ENCODE measurements at places on chromosomes 1 and 21.
A peak's percentile ranks its signal among the peaks of the same experiment; 100 is the strongest.

- DNase-seq, result no peak
These were observed 131.5 kb upstream of the CTTNBP2NL start for GRCh38 chr1:112264553-112264952.

- no peak for DNase-seq
These were observed 6.3 kb upstream of the COL6A2 start for GRCh38 chr21:46091631-46092025.

GRCh38 chr1:204188959-204189639, 7.2 kb downstream of the KISS1 start:
- DNase-seq, result peak; percentile 20

GRCh38 chr1:173190101-173190936, 16.8 kb downstream of the TNFSF4 start:
- peak; percentile 23 for DNase-seq

DNA sequence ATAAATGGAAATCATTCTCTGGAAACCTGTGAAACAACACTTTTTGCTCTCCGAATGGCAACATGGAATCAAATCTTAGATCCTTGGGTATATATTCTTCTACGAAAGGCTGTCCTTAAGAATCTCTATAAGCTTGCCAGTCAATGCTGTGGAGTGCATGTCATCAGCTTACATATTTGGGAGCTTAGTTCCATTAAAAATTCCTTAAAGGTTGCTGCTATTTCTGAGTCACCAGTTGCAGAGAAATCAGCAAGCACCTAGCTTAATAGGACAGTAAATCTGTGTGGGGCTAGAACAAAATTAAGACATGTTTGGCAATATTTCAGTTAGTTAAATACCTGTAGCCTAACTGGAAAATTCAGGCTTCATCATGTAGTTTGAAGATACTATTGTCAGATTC, 45.7 kb downstream of the PTGFR start:
- no peak for DNase-seq

DNA sequence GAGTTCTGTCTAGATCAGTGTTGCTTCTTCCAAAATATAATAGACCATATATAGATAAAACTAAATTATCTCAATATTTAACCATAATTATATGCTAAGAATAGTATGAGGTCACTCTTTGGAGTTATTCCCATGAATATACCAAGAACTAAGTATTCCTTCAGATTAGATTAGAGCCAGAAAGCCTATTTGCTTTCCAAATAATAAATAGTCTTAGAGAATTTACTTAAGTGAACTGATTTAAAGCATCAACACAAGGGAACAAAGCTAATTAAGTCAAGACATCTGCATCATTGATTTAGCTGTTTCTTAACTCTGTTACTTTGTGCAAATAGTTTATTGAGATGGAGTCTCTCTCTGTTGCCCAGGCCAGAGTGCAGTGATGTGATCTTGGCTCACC, 35.7 kb downstream of the FNBP1L start:
- DNase-seq, result no peak

- DNase-seq, result peak; percentile 13
These were observed 138.9 kb downstream of the LHX8 start for GRCh38 chr1:75273110-75273509.

DNA sequence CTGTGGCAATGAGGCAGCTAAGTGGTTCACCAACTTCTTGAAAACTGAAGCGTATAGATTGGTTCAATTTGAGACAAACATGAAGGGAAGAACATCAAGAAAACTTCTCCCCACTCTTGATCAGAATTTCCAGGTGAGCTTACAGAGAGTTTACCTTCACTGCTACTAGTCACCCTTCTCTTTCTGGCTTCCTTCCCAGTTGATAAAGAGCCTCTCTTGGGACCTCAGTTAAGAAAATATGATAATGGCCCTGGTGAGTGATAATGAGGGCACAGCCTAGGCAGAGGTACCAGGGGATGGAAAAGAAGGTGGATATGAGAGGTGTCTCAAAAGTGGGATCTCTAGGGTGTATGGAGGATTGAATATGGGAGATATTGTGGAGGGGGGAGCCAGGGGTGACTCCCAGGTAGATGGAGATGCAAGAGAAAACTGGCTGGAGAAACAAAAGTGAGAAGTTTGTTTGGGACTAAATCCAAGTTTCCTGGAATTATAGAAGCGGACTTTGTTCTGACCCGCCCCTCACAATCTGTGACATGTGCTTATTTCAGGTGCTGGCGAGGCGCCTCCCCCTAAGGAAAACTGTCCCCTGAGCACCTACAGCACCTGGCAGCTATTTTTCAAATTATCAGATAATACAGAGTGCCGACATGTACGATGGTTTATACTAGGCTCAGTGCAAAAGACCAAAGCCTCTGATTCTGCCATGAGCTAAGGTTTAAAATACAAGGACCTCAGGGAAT, 13.7 kb downstream of the MTARC2 start:
- no peak for DNase-seq

DNA sequence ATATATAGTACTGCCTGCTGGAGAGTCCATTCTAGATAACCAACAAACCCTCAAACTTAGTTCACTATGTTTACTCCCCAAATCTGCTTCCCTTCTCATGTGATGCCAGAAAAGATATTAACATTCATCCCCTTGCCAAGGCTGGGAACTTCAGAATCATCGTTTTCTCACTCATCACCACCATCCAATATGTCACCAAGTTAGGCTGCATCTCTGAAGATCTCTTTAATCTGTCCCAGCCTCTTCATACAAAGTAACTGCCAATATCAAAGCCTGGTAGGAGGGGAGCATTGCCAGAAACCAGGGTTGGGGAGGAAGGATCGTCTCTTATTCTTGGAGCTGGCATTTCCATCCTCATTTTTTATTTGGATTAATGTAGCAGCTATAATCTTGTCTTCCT, 71.6 kb downstream of the XCL2 start:
- no peak for DNase-seq

DNA sequence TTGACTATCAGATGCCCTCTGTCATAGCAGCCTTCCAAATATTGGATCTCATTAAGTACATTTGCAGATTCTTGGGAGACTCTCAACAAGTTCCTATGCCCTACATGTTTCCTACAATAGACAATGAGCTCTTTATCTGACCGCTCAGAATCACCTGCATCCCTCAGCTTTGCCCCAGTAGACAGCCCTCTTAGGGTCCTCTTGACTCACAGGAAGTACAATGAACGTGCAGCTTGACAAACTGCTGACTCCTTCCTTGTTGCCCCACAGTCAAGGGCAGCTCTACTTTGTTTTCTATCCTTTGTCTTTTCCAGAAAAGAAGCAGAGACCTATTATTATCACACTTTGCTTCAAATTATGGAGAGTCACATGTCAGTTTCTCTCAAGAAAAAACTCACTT, 27.6 kb downstream of the SLC44A5 start:
- DNase-seq, result no peak

- DNase-seq, result no peak
These were observed 309.1 kb downstream of the MATN1 start for GRCh38 chr1:30414086-30414850.

DNA sequence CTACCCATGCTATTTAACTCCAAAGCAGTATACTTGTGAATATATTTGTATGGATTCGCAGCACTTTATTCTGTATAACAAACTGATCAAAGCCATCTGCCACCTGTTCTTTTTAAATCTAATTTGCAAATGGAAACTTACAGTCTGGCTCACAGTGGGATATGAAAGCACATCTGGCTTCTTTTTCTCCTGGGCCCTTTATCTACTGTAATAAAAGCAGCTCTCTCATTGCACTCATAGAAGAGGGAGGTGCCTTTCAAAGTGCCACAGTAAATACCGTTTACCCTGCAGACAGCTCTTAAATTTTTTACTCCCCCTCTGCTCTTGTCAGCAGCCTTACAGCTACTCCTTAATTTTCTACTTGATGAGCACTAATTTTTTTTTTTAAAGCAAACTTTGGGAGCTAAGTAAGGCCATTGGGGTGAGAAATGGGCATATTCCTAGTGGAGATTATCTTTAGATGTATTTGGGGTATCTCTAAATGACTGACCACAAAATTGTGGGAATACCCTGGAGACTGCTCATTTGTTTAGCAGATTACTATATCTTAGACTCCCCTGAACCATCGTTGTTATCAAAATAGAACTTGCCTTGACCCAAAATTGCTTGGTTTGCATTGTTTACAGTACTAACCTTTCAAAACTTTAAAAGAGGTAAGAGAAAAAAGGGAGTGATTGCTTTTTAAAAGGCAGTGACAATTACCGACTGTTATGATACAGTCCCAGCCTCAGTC, 110.1 kb downstream of the VPS13D start:
- DNase-seq, result no peak

DNA sequence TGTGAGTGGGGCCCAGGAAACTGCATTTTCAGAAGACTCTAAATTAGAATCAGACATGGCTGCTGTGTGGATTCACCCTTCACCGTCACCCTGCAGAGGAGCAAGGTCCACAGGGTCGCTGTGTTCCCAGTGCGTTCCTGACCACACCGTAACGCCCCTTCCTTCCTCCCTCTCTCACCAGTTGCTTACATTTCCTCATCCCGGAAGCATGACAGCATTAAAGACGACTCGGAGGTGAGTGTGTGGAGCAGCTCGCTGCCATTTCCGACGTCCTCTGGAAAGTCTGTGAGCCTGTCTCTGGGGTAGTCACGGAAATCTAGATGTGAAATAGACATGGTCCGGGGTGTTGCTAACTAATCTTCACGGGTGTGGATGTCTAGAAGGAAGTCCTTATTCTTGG, 45.9 kb downstream of the FAAP20 start:
- DNase-seq, result peak; percentile 38

DNA sequence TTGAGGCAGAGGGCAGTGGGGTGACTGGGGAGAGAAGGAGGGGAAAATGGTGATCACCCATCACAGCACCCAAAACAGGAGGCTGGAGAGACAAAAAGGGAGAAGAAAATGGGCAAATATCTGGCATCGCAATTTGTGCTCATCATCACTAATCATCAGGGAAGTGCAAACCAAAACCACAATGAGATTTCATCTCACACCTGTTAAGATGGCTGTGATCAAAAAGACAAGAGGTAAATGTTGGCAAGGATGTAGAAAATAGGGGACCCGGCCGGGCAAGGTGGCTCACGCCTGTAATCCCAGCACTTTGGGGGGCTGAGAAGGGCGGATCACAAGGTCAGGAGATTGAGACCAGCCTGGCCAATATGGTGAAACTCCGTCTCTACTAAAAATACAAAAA, 74.0 kb downstream of the KIF14 start:
- DNase-seq, result no peak

GRCh38 chr1:45148209-45148825, 58.1 kb downstream of the ZSWIM5 start:
- DNase-seq, result no peak

GRCh38 chr1:2414297-2414958, 2.1 kb upstream of the PEX10 start:
- peak; percentile 66 for DNase-seq

GRCh38 chr1:154842635-154843034, 27.4 kb downstream of the KCNN3 start:
- no peak for DNase-seq

DNA sequence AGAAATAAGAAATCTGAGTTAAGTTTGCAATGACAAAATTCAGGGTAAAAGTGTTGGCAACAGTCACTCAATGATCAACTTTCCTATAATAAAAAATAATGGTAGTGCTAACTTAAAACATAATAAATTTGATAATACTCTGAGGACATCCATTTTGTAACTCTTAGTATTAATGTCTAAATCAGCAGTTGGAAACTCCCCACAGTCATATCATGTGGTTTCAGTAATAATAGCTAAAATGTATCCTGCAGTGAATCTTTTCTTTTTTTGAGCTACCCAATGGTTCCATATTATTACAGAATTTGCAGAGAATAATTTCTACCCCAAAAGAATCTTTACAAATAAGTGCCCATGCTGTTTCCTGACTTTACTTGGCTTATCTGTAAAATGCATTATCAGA, 286.7 kb downstream of the PTPRC start:
- DNase-seq, result no peak

DNA sequence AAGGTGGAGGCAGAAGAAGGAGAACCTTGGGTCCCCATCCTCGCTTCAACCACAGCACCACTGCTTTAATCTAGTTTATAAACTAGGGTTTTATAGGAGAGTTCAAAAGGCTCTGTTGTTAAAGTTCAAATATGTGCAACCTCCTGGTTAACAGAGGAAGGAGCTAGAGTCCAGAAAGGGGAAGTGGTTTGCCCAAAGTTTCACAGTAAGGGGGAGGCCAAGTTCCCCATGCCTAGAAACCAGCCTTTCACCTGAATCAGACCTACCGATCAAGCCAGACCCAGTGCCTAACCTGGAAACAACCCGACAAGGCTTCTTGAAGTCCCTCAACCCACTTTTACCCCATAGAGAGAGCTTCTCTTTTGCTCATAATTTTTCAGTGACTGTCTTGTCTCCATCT, 106.5 kb downstream of the PLPP3 start:
- DNase-seq, result peak; percentile 74

- no peak for DNase-seq
These were observed 481.8 kb upstream of the NFIA start for GRCh38 chr1:60600532-60600931.

DNA sequence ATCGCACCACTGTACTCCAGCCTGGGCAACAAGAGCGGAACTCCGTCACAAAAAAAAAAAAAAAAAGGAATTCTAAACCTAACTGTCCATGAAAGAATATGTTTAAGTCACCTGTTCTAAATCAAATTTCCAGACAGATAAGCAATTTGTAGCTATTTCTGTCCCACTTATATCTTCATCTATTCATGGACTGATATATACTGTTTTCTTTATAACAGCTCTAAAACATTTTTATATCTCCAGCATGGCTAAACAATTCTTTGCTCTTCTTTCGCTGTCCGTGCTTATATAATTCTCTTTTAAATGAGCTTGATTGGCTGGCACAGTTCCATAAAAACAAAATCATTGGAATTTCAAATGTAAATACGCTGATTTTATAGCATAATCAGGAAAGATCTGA, 30.5 kb downstream of the BRWD1 start:
- DNase-seq, result no peak

GRCh38 chr1:13687151-13687715, 12.8 kb upstream of the PRDM2 start:
- DNase-seq, result no peak

- peak; percentile 33 for DNase-seq
These were observed 18.3 kb upstream of the IL6R start for GRCh38 chr1:154386643-154387352.

DNA sequence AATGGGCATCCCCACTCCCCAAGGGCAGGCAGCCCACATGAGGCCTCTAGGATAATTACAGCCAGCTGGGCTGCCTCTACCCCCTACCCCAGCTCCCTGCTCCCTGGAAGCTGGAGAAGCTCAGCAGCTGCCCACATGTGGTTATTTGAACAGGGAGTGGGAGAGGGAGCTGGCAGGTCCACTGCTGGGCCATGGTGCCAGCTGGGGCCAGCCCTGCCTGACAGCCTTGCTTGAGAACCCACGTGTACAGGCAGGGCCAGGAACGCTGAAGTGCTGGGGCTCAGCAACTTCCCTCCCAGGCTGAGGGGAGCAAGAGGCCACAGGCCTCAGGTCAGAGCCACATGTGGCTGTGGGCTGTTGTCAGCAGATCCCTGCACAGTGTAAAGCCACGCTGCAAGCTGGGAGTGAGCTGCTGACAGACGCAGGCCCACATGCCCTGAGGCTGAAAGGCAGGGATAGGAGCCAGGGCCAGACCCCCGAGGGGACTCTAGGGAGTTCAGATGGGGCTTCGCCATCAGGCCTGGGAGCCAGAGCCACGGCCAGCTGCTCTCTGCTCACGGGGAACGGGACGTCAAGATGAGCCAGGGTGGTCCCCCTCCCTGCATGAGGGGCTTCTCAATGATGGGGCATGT, 129.0 kb downstream of the SYF2 start:
- no peak for DNase-seq

All from inflammatory macrophage treated with lipopolysaccharide for 1 hour (primary cell).